ENCODE measurements at places on chromosomes 13 and 19.

DNA sequence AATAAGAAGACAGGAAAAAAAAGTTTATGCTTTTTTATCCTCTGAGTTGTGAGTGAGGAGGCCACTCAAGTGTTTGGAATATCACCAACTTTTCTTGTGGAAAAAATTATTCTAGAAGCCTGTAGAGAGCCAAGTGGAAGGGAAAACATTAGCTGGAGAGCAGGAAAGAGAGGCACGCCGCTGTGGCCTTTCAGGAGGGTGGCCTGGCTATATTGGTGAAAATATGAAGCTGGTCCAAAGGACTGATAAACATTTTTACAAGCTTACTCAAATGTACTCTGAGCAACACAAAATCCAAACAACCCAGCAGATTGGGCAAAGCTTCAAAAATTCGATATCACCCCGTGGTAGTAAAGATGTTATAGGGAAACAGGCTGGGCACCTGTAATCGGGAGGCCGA lies 2.3 kb upstream of the EIF3G start:
- no peak for DNase-seq

DNA sequence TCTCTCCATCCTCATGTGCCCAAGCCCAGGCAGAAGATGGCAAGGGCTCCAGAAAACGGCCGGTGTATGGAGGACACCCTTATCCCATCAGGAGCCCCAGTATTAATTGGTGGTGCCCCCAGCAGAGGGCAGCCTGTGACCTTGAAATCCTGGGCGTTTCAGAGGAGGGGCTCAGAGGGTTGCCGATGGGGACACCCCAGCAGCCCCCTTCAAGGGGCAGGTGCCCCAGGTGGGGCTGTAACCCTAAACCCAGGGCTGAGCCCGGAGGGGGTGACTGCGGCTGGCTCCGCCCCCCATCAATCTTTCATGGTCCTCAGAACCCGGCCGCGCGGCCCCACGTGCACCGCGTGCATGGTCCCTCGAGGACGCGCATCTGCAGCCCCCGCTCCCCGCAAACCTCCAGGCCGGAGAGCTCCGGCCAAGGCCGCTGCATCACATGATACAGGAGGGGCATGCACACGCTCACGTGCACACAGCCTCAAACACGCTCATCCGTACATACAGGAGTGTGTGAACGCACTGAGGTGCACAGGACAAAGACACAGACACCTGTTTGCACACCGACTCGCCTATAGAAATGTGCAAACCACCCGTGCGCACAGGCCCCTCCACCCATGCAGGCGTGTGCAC lies 949 bp downstream of the RAB3A start:
- no peak for DNase-seq

- DNase-seq: no peak
Observed at GRCh38 chr19:6272913-6273600, 6.7 kb downstream of the MLLT1 start.

- peak; percentile 25 for DNase-seq
Observed at GRCh38 chr19:4233282-4233853, 4.0 kb downstream of the EBI3 start.

GRCh38 chr13:44930963-44931623 lies 58.2 kb downstream of the NUFIP1 start:
- no peak for DNase-seq

DNA sequence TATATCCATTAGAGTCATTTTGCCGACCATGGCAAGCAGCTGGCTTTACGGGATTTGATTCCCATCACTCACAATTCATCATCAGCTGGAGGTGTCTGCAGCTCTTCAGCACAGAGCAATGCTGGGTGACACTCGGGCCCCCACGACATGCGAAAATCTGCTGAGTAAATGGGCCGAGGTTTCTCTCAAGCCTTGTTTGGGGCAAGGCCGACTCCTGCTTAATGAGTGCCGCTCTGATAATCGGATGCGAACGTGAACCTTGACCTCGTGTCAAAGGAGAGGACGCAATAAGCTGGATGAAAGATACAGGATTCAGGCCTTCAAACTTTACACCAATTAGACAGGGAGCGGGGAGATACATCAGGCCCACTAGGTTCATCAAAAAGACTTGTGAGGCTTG lies 65.2 kb downstream of the GGACT start:
- no peak for DNase-seq

DNA sequence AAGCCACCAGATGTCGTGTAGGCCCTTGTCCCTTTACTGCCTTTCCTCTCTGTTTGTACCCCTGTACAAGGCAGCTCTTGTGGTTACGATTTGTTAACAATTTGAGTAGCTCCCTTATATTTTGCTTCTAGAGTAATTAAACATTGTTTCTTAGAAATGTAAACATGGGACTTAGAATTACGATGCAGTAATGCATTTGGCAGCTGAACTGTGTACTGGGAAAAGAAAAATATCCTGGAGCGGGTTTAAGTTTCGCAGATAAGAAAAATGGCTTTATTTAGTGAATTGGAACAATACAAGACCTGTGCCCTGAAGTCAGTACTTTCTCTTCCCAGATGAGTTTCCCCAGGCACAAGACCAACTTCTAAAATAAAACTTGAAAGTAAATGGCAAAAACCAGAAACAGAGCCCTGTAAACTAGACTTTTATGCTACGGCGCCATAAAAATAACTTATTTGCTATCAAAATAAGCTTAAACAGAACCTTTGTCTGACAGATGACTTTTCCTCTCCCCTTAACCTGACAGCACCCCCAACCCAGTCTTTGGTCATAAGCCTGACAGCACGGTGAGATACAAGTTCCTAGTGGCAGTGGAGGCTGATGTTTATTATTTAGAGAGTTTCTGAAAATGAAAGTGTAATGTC lies 63.0 kb downstream of the LRCH1 start:
- no peak for DNase-seq

DNA sequence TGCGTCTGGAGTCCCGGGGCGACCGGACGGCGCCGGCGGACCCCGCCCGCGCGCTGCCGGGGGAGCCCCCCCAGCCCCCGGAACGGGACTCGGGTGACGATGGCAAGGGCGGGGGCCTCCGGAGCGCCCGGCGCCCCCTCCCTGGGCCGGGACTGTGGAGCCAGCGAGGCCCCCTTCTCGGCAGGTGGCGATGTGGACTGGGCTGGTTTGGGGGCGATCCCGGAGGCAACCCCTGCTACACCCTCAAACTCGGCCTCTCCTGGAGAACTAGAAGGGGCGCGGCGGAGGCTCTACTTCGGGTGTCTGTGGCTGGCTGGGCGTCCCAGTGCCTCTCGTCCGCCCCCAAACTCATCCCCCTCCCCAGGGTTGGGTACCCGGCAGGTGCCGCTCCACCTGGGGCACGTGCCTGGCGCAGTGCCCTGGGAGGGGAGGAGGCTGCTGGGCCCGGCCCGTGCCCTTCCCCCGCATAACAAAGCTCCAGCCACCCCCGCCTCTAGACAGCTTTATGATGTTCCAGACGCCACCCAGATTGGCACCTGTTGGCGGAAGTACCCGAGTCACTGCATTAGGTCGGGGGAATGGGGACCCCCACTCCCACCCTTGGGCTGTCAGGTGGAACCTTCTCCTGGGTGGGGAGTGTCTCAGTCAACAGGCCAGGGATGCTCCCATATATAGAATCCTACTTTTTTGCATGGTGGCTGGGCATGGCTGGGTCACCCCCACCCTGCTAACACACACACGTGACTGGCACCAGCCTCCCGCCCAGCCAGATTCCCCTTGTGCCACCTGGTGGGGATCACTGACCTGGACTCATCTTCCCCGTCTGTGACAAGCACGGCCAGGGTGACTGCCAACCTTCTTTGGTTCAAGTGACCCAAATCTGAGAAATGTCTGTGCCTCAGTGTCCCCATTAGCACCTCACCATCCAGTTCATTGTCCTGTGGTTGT lies 722 bp downstream of the PKN1 start:
- DNase-seq: no peak

GRCh38 chr19:3880471-3881271 lies at the start of gene ATCAY:
Gene ATCAY, plus strand, starts transcription at chr19:3880685. Its CDS starts 5,083 bp downstream, at chr19:3885768.
- DNase-seq: no peak

GRCh38 chr19:45050036-45050435 lies 11.2 kb downstream of the CLASRP start:
- no peak for DNase-seq

GRCh38 chr19:16374436-16374835 lies 49.8 kb downstream of the KLF2 start:
- DNase-seq: no peak

GRCh38 chr19:34336781-34337271 lies 28.2 kb upstream of the GPI start:
- DNase-seq: no peak

- no peak for DNase-seq
Observed at GRCh38 chr19:13748169-13748828, 16.0 kb upstream of the MRI1 start.

GRCh38 chr13:77859450-77859849 lies 59.2 kb downstream of the EDNRB start:
- no peak for DNase-seq

- no peak for DNase-seq
Observed at GRCh38 chr19:14347999-14348889, 33.0 kb upstream of the ADGRE5 start.

- DNase-seq: no peak
Observed at GRCh38 chr19:12842511-12842910, 4.2 kb downstream of the MAST1 start.

- DNase-seq: no peak
Observed at GRCh38 chr13:44549476-44549875, 26.7 kb downstream of the TSC22D1 start.

- no peak for DNase-seq
Observed at GRCh38 chr19:54902061-54902460, 3.9 kb upstream of the NCR1 start.

GRCh38 chr19:21569494-21569865 lies 64.1 kb downstream of the ZNF429 start:
- peak; percentile 21 for DNase-seq

DNA sequence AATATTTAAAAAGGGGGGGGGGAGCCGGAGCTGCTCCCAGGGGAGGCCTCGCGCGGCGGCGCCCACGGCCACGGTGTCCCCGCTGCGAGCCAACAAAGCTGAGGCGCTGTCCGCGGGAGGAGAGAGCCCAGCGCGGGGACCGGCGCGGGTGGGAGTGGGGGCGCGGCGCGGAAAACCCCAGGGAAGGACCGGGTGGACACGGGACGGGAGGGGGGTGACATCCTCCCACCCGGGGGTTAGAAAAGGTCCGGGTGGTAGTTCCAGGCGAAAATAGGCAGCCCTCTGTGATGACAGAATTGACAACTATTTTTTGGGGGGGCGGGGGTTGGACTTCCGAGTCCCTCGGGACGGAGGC lies 11.1 kb upstream of the SOX1 start:
- no peak for DNase-seq

DNA sequence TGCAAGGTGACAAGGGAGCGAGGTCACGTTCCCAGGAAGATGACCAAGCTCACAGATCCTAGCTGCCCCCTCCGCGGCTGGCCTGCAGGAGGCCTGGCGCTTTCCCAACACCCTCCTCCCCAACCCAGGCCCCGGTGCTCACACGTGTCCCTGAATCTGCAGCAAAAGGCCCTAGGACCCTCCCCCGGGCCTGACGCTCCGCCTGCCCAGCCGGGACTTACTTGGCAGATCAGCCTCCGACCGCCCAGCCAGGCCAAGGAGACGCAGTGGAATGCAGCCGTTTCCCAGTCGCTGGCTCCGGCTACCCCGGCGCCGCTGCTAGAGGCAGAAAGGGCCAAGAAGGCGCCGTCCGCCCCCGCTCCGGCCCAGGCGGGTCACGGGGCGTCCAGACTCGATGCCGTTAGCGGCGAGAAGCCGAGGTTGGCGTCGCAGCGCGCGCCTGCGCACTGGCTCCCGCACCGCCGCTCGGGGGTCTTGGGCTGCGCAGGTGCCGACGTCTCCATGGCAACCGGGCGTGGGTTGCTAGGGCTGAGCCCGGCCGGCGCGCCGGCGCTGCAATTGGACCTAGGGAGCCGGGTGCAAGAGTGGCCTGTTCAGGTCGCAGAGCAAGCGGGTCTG lies at the start of gene PNMA8A:
Gene PNMA8A (minus strand): TSS at position 448 of the 618 bp plus-strand sequence. CDS start 528 bp downstream, outside the sequence.
- no peak for DNase-seq

DNA sequence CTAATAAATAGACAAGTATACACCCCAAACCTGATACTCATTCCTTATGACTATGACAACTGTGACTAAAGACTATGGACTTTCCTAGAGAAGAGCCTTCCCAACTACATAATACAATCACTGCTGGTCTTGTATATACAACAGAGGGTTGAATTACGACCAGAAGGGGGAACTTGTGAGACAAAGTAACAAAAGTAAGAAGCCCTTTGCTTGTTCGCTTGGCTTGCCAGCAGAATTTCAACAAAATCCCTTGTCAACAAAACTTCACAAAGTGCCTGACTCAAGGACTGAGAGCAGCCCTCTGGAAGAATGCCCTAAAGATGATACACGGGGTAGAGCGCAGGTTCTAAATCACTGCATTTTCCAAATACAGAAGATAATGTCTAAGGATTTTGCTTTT lies 99.4 kb downstream of the WASF3 start:
- no peak for DNase-seq

- no peak for DNase-seq
Observed at GRCh38 chr13:91592056-91593014, 193.9 kb downstream of the GPC5 start.

DNA sequence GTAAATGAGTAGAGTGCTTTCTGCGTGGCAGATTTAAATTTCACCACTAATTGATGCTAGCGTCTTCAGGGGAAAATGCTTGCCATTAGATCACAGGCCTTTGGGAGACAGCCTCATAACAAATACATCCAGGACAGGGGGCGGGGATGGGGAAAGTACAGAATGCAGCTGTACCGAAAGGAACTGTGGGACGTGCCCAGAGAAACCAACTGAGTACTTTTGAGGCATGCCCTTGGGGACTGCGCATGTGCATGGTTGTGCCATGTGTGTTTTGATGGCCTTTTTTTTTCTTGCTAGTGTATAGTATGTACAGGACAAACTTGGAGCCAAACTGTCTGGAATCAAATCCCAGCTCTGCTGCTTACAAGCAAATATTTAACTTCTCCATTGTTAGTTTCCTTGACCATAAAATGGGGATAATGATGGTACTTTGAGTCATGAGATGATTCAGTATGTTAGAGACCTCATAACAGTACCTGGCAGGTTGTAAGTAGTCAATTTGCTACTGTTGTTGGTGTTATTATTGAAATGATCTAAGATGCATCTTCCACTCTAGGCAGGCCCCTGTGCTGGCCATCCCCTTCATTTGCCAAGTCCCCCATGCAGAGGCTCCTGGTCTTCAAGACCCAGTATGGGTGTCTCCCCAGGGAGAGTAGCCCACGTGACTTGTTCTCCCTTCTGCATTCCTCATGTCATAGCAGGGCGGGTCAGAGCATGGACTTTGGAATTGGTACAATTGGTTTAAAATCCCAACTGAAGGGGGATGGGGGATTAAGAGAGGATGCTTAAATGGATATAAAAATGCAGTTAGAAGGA lies 68.3 kb upstream of the NPAS1 start:
- DNase-seq: no peak

GRCh38 chr19:44800461-44800860 lies 8.4 kb upstream of the BCAM start:
- peak; percentile 69 for DNase-seq

DNA sequence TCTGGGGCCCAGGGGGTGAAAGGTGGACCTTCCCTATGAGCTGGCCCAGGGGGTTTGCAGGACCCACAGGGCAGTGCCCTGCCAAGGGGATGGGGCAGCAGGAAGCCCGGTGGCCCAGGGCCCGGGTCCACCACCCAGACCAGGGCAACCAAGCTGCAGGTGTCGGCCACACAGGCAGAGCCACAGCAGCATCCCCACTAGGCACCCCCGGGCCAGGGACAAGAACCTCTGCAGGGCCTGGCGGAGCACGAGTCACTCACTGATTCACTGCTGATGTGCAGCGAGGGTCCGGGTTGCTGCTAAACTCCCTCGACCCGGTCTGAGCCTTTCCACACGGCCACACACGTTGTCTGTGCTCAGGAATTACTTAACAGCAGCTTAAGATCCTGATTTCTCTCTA lies 8.8 kb downstream of the FZR1 start:
- DNase-seq: no peak

GRCh38 chr13:68714292-68714691 lies 1393.3 kb upstream of the ATXN8OS start:
- no peak for DNase-seq
